Left ventricle myocardium inferior (tissue), 1 donor: ENCODE measurements at places on chromosomes 12 and 14. TPM values are rescaled to one million over a fixed set of nuclear protein-coding genes. Genes with fewer than 3 reads are reported as not detected.

DNA sequence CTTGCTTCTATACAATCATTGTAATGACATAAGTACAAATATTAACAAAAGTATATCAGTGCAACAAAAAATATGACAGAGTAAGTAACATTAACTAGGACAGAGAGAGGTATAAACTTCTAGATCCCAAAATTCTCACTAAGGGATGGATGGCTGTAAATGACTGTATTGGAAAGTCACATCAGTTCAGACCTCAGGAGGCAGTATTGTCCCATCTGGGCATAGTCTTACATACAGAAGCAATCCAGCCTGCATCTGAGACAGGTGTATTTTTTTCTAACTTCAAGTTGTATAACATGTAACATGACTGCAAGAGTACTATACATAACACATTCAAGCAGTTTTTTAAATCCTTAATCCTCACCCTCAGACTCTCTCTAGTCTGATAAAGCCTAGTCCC lies 99.0 kb downstream of the GARIN6 start:
- no peaks in the 10 kb centered on the region for H3K27me3 ChIP-seq
- DNase-seq: no peak
- no peaks in the 10 kb centered on the region for H3K4me1 ChIP-seq
- H3K36me3 ChIP-seq: no peaks in the 10 kb centered on the region
- H3K27ac ChIP-seq: no peak overlapping the region

GRCh38 chr12:1138691-1139090 lies 147.7 kb downstream of the ERC1 start:
- DNase-seq: no peak
- H3K36me3 ChIP-seq: peaks cover 7% of the 10 kb centered on the region
- no peak overlapping the region for H3K4me3 ChIP-seq
- H3K27me3 ChIP-seq: no peaks in the 10 kb centered on the region
- H3K4me1 ChIP-seq: no peaks in the 10 kb centered on the region
- no peak overlapping the region for H3K27ac ChIP-seq

DNA sequence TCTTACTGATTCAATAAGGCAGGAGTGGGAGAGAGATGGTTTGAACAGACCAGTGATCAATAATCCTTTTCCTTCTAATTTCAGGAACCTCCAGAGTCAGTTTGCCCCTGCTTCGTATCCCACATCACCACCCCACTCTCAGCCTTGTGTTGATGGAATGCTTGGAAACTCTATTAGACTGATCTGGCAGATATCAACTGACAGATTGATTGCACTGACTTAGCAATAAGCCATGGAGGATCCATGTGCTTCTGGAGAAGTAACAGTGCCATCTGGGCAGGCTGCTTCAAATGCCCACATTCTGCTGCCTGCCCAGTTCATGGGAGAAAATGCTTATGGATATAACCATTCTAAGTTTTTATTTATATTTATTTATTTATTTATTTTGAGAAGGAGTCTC lies 218.0 kb downstream of the SLC2A13 start:
- no peaks in the 10 kb centered on the region for H3K27me3 ChIP-seq
- peaks cover 8% of the 10 kb centered on the region for H3K4me1 ChIP-seq
- H3K36me3 ChIP-seq: no peaks in the 10 kb centered on the region
- no peak for DNase-seq
- H3K27ac ChIP-seq: no peak overlapping the region
- H3K4me3 ChIP-seq: no peak overlapping the region

DNA sequence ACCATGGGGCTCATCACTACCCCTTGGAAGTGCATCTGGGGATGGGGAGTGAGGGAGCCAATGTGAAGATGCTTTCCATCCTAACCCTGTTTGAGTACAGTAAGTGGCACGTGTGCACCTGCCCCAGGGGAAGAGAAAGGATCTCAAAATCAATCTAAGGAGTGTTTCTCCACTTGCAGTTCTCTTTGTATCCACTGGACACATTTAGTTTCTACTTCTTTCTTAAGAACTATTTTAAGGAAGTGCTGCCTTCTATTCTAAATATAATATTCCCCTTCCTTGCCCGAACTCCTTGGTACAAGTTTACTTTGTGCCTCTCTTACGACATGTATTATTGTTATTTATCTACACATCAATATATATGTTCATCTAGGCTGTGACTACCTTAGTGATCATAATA lies 73.8 kb downstream of the TTC6 start:
- H3K4me3 ChIP-seq: no peak overlapping the region
- H3K4me1 ChIP-seq: no peaks in the 10 kb centered on the region
- H3K27ac ChIP-seq: no peak overlapping the region
- H3K27me3 ChIP-seq: no peaks in the 10 kb centered on the region

DNA sequence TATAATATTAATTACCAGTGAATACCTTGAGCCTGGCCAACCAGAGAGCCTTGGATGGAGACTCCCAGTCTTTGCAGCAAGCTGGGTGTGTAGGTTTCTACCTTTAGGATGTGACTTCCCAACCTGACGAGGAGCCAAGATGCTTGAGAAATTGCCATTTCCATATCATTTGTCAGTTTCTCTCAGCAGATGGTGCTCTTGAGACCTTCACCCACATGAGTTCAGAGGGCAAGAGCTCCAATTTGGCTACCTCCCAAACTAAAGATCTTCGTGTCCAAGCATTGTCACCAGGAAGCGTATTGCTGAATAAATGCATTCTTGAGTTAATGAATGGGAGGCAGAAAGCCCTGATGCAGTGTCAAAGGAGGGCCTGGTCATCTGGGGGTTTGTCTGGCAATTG lies 106.4 kb upstream of the TBX5 start:
- H3K4me3 ChIP-seq: no peak overlapping the region
- H3K4me1 ChIP-seq: no peaks in the 10 kb centered on the region
- no peak for DNase-seq
- no peak overlapping the region for H3K27ac ChIP-seq
- no peaks in the 10 kb centered on the region for H3K36me3 ChIP-seq

GRCh38 chr14:93748208-93749075 lies 39.8 kb downstream of the PRIMA1 start:
- no peaks in the 10 kb centered on the region for H3K36me3 ChIP-seq
- peak overlapping the region; percentile 96 for H3K27ac ChIP-seq
- H3K4me1 ChIP-seq: peaks cover 78% of the 10 kb centered on the region
- H3K27me3 ChIP-seq: no peaks in the 10 kb centered on the region
- DNase-seq: peak; percentile 56

- H3K4me1 ChIP-seq: no peaks in the 10 kb centered on the region
- no peak overlapping the region for H3K27ac ChIP-seq
- no peaks in the 10 kb centered on the region for H3K27me3 ChIP-seq
- no peak for DNase-seq
- H3K36me3 ChIP-seq: no peaks in the 10 kb centered on the region
Observed at GRCh38 chr12:106487664-106488063, 95.1 kb upstream of the RFX4 start.

GRCh38 chr14:66758031-66758613 lies 250.2 kb downstream of the GPHN start:
- DNase-seq: no peak
- H3K36me3 ChIP-seq: no peaks in the 10 kb centered on the region
- H3K27me3 ChIP-seq: no peaks in the 10 kb centered on the region
- no peak overlapping the region for H3K27ac ChIP-seq

GRCh38 chr12:116803013-116803736 lies 65.1 kb downstream of the RNFT2 start:
- DNase-seq: no peak
- no peaks in the 10 kb centered on the region for H3K27me3 ChIP-seq
- no peak overlapping the region for H3K27ac ChIP-seq
- peaks cover 4% of the 10 kb centered on the region for H3K36me3 ChIP-seq
- H3K4me1 ChIP-seq: no peaks in the 10 kb centered on the region
- no peak overlapping the region for H3K4me3 ChIP-seq

GRCh38 chr12:94240171-94240570 lies 91.8 kb downstream of the PLXNC1 start:
- H3K27ac ChIP-seq: no peak overlapping the region

- no peak for DNase-seq
- H3K36me3 ChIP-seq: no peaks in the 10 kb centered on the region
- H3K4me3 ChIP-seq: no peak overlapping the region
- H3K4me1 ChIP-seq: no peaks in the 10 kb centered on the region
Observed at GRCh38 chr12:72872238-72872887, 600.2 kb downstream of the TRHDE start.

- no peak overlapping the region for H3K27ac ChIP-seq
- no peak overlapping the region for H3K4me3 ChIP-seq
- H3K36me3 ChIP-seq: no peaks in the 10 kb centered on the region
- H3K27me3 ChIP-seq: no peaks in the 10 kb centered on the region
- peaks cover 20% of the 10 kb centered on the region for H3K4me1 ChIP-seq
- DNase-seq: no peak
Observed at GRCh38 chr14:49977126-49977841, 84.4 kb downstream of the ARF6 start.

DNA sequence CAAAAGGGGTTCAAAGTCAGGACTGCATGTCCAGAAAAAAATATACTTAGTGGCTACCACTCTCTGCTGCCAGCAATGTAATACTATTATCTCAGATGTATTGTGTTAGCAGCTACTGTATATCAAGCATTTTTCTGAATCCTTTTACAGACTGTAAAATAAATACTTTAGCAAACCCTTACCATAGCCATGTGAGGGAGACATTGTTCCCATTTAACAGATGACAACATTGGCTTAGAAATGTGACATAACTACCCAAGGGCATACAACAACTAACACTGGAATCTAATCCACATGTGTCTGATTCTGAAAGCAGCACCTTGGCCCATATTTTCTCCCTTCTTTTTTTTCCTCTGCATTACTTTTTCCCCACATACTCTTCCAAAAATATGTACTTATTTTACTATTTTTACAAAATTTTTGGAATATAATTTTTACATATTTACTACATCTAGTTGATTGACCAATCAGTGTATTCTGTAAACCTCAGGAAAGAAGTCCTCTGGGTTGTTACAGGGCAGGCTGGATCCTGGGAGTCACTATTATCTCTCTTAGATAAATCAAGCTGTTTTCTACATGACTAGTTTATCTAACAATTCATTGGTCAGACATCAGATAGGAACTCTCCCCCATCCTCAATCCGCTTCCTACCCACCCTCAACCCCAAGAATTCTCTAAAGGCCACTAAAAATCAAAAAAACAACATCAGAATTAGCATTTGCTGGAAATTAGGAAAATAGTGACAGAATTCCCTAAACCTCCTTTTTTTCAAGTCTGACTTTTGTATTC lies 154.1 kb downstream of the BTG1 start:
- H3K4me3 ChIP-seq: no peak overlapping the region
- H3K27me3 ChIP-seq: no peaks in the 10 kb centered on the region
- DNase-seq: no peak
- H3K36me3 ChIP-seq: no peaks in the 10 kb centered on the region
- H3K27ac ChIP-seq: no peak overlapping the region

DNA sequence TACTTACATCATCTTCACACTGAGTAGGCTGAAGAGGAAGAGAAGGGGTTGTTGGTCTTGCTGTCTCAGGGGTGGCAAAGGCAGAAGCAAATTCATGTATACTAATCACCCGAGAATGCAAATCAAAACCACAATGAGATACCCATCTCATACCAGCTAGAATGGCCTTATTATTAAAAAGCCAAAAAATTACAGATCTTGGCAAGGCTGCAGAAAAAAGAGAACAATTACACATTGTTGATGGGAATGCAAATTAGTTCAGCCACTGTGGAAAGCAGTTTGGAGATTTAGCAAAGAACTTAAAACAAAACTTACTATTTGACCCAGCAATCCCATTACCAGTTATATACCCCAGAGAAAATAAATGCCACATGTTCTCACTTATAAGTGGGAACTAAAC lies 154.9 kb downstream of the SEC23A start:
- no peak overlapping the region for H3K27ac ChIP-seq
- H3K4me3 ChIP-seq: no peak overlapping the region
- H3K27me3 ChIP-seq: no peaks in the 10 kb centered on the region
- H3K4me1 ChIP-seq: no peaks in the 10 kb centered on the region

GRCh38 chr12:120361506-120362208 lies 7.3 kb downstream of the MSI1 start:
- no peaks in the 10 kb centered on the region for H3K36me3 ChIP-seq
- H3K27me3 ChIP-seq: peaks cover 27% of the 10 kb centered on the region
- peak overlapping the region; percentile 59 for H3K4me3 ChIP-seq
- DNase-seq: peak; percentile 48
- peak overlapping the region; percentile 12 for H3K27ac ChIP-seq

The MYO1H gene
- 0.16 TPM for total RNA-seq

The PPP2R5C gene
- total RNA-seq: 198 TPM

The SERPINA3 gene
- total RNA-seq: 45.5 TPM
